ENCODE measurements at places on chromosomes 16 and 17.

GRCh38 chr17:58344791-58345157 lies 7.2 kb downstream of the SUPT4H1 start:
- no peak for DNase-seq

DNA sequence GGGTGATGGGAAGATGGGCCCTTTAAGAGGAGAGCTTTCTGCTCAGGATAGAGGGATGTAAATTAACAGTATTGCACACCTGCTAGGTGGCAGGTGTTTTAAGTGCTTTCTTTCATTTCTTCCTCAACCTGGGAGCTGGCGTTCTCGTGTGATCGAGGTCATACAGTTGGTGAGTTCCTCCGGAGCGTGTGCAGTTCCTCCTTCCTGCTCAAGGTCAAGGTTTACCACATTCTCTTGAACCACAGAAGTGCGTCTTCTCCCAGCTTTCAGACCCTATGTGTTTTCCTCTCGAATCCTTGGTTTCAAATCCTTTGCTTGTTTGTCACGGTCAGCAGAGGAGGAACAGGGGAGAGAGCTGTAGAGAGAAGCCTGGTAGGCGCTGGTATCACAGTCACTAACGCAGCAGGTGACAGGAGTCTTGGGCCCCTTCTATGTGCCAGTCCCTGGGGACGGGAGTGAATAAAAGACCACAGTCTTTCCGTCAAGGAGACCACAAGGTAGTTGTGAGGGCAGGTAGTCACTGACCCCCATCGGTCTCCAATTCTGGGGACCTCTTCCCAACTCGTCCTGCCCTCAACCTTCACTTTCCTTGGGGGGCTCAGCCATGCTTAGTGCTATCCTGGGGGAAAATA lies 791 bp downstream of the DNAI2 start:
- DNase-seq: no peak

- DNase-seq: no peak
These were observed 13.2 kb upstream of the RBFOX3 start for GRCh38 chr17:79623786-79624717.

DNA sequence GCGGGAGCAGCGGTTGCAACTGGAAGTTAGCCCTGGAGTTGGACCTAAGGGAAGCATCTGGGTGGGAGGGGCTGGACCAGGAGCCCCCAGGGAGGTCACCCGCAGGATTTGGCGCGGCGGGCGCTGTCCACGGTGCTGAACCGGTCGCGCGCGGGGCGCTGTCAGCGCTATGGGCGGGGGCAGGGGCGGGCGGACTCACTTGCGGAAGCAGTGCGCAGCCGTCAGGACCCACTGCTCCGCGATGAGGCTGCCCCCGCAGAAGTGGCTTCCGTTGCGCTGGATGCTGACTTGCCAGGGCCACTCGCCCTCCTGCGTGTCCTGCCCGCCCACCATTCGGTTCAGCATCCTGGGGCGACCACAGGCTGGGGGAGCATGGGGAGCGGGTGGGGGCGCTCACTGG lies 4.5 kb downstream of the PRSS27 start:
- peak; percentile 83 for DNase-seq

GRCh38 chr16:1777375-1778199 lies 4.7 kb upstream of the MRPS34 start:
- DNase-seq: no peak

DNA sequence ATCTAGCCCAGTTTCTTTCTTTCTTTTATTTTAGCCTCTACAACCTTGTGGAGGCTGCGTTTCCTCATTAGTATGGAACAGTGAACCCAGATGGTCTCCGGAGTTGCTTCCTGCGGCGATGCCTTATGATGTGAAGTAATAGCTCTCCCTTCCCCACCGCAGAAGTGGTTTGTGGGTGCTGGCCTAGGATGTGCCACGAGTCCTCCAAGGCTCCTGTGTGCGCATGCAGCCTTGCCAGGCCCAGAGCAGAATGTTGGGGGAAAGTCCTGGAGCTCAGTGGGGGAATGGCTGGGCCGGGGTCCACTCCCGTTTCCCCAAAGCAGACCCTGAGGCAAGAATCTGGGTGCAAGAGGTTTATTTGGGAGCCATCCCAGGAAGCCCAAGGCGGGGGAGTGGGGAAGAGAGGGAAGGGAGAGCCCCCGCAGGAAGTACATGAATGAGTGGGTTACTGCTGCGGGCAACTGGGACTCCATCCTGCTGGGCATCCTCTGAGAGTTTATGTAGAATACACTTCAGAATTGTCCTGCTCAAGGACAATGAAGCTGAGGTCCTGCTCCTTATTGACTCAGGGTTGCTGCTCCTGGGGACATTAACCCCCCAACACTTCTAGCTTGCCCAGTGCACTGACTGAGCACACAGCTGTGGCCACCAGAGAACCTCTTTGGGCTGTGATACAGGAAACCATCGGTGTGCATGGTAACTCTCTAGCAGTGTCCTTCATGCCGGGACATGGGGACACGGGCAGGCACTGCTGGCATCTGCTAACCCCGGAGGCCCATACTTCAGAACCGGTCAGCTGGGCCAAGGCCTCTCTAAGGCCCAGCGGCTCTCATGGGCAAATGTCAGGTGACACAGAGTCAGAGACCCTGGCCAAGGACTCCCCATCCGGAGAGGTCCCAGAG lies 3.7 kb upstream of the HCRT start:
- no peak for DNase-seq

- DNase-seq: no peak
These were observed 49.5 kb downstream of the FTO start for GRCh38 chr16:53753431-53753830.

DNA sequence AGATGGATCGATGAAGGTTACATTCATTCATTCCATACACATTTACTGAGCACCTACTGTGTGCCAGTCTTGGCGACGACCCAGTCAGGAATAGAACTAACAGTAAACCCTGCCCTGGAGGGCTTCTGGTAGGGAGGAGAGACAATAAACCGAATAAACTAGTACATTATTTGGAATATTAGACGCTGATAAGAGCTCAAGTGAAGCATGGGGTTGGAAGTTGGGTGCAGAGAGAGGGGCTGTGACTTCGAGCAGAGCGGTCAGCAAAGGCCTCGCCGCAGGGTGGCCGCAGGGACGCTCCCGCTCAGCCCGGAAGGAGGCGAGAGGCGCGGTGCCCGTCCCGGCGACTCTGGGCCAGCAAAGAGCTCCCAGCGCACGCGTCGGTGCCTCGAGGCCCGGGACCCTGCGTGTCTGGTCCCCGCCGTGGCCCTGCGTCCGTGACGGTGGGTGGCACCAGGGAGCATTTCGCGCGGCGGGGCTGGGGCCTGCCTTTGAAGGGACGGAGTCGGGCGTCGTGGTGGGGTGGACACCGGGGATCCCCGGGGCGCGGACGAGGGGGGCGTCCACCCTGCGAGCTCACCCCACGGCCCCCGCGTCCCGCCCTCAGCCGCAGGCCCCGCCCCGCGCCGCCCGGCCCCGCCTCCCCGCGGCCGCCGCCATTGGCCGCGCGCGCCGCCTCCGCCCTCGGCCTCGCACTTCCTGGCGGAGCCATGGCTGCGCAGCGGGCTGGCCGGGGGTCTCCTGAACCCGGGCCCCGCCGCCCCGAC lies at the start of gene KLHL36:
KLHL36 (plus strand) TSS at position 684 of the 767 bp plus-strand sequence. CDS start 2,357 bp downstream, outside the sequence.
- DNase-seq: peak; percentile 95

GRCh38 chr16:4631444-4631843 lies 6.8 kb downstream of the MGRN1 start:
- no peak for DNase-seq

DNA sequence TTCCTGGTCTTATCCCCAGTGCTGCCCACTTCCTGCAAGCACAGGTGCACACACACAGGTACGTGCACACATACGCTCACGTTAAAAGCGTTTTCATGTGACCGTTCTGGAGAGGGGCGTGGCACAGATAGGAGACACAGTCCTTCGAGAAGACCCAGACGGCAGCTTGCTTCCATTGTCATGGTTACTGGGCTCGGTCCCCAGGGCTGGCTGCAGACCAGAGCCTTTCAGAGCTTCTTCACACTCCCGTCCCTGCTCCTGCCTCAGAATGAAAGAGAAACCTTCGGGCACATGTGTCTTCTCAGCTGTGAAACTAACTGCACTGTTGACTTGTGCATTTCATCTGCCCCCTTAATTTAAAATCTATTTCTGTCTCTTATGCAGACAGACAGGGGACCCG lies 154.2 kb downstream of the PITPNC1 start:
- DNase-seq: peak; percentile 80

DNA sequence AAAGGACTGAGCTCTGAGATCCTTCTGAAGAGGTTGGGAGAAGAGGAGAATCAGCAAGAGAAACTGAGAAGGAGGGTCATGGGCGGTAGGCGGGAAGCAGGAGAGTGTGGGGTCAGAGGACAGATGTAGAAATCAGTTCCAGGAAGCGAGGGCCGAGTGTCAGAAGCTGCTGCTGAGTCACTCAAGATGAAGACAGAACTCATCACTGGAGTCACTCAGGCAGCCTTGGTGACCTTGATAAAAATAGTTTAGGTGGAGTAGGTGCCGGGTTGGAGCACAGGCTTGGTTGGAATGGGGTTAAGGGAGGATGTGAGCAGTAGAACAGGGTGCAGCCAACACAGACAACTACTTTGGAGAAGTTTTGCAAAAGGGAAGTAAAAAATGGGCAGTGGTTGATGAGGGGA lies 6.1 kb upstream of the ITGAM start:
- DNase-seq: no peak

DNA sequence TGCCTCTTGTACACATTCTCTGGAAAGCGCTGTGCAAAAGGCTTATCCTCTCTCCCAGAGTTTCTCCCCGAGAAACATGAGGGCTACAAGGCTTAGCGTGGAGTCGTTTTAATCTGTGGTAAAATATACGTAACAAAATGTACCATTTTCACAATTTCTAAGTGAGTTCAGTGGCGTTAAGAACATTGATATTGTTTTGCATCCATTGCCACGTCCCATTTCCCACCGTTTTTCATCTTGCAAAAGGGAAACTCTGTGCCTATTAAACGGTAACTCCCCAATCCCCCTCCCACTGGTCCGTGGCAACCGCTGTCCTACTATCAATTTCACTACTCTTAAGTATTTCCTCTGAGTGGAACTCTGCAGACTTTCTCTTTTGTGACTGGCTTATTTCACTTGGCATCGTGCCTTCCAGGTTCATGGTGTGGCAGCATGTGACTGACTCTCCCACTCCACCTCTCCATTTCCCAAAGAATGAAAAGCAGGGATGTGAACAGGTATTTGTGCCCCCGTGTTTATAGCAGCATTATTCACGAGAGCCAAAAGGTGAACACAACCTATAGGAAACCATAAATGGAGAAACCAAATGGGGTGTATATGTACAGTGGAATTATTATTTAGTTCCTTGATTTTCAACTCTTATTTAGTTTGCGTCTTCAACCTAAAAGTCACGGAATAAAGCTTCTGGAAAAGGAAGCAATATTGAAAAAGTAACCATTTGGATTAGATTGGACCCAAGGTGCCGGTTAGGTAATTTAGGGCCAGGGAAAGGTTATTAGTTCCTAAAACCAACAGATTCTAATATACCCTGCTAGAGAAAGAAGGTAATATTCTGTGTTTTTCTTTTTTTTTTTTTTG lies 1.1 kb upstream of the USP32 start:
- DNase-seq: peak; percentile 33

GRCh38 chr17:74334393-74335039 lies 8.5 kb downstream of the KIF19 start:
- DNase-seq: no peak

DNA sequence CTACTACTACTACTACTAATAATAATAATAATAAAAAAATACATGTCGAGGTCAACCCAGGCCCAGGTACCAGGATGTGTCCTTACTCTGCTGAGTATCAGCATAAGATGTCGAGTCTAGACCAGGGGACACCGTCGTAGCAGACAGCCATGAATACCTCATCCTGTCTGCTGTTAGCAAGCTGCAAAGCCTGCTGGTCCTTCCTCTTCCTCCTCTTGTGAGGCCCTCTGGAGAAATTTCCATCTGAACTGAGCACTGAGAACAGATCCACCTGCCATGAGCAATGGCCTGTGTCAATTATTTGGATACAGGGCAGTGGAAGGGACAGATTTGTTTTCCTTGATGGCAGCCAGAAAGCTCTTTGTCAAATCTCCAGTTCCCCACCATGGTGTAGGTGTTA lies 168.5 kb downstream of the XYLT1 start:
- DNase-seq: no peak

GRCh38 chr17:32759476-32759875 lies 117.4 kb downstream of the MYO1D start:
- no peak for DNase-seq

GRCh38 chr17:6170349-6170748 lies 100.2 kb downstream of the WSCD1 start:
- no peak for DNase-seq

DNA sequence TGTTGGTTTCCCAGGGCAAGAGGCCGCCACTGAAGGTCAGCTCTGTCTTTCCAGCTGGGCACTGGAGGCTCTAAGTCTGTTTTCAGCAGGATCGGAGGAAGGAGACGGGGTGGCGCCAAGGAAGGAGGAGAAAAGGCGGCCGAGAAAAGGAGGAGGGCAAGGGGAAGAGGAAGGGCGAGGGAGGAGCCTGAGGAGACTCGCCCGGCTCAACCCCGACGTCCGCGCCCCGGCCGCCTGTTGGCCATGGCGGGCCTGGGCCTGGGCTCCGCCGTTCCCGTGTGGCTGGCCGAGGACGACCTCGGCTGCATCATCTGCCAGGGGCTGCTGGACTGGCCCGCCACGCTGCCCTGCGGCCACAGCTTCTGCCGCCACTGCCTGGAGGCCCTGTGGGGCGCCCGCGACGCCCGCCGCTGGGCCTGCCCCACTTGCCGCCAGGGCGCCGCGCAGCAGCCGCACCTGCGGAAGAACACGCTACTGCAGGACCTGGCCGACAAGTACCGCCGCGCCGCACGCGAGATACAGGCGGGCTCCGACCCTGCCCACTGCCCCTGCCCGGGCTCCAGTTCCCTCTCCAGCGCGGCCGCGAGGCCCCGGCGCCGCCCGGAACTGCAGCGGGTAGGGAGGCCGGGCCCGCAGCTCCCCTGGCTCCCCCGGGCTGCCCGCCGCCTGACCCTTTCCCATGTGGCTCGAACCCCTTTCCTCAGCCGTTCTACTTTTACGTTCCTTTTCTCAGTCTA lies at the start of gene RNF135:
RNF135 (plus strand) TSS at position 209 of the 737 bp plus-strand sequence; CDS start at position 244, 35 bp downstream.
- DNase-seq: peak; percentile 83

DNA sequence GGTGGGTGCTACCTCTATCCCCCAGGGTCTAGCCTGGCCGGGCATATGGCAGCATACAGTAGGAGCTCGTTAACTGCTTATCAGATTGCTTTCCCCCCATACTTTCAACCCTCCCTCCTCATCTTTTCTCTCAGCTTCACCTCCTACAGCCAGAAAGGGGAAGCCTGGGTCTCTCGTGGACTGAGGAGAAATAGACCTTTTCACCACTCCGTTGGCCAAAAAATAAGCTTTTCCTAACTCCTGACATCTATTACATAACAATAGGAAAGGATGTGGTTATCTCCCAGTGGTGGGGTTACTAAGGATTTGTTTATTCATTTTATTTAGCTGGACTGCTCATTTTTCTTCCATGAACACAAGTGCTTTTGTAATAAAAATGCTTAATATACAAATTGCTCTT lies 9.0 kb upstream of the CXCL16 start:
- DNase-seq: no peak

- DNase-seq: no peak
These were observed 312.2 kb upstream of the MAF start for GRCh38 chr16:79912592-79913310.

- DNase-seq: no peak
These were observed 12.3 kb upstream of the NLRC3 start for GRCh38 chr16:3589441-3589921.

GRCh38 chr17:12940699-12941098 lies 77.1 kb downstream of the ELAC2 start:
- DNase-seq: peak; percentile 15

DNA sequence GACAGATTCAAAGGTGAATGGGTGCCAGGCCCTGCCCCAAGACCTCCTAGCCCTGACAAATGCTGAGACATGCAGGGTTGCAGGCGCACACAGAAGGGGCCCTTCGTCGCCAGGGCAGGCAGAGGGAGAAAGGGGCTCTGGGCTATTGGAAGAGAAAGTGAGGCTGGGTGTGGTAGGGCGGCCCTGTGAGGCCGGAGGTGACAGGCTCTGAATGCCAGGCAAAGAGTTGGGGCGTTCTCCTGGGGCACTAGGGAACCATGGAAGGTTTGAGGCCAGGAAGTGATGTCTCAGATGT lies 26.4 kb upstream of the NXPH3 start:
- DNase-seq: peak; percentile 15

Data from GM10248 (cell line).